ENCODE measurements at places on chromosomes 1 and 21.

DNA sequence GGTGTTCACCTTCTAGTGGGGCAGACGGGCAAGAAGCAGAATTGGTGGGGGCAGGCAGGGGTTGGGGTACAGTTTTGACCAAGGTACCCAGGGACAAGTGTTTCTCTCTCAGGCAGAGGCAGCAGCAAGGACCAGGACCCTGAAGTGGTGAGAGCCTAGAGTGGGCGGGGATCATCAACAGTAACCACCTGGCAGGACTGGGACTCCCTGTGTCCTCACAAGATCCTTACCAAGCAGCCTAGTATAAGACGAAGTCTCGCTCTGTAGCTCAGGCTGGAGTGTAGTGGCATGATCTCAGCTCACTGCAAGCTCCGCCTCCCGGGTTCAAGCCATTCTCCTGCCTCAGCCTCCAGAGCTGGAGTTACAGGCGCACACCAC lies 3.2 kb upstream of the NADK start:
- no peak for DNase-seq

- DNase-seq, result no peak
Observed at GRCh38 chr21:29360799-29361765, 62.4 kb downstream of the BACH1 start.

DNA sequence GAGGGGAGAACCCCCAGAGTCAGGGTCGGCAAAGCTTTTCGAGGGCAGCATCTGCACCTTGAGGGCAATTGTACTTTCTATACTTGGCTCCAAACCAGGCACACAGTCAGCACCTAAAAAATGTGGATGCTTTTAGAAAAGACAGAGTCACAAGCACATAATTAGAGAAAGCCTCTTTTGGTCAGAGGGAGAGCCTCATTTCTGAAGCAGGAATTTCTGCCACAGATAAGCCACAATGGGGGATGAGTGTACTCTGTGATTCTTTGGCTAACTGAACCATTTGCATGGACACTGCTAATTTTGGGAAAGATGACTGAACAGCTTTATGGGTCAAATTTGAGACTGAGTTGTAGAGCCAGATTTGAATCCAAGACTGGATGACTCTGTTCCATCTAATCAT lies 635.7 kb downstream of the KIF26B start:
- no peak for DNase-seq

DNA sequence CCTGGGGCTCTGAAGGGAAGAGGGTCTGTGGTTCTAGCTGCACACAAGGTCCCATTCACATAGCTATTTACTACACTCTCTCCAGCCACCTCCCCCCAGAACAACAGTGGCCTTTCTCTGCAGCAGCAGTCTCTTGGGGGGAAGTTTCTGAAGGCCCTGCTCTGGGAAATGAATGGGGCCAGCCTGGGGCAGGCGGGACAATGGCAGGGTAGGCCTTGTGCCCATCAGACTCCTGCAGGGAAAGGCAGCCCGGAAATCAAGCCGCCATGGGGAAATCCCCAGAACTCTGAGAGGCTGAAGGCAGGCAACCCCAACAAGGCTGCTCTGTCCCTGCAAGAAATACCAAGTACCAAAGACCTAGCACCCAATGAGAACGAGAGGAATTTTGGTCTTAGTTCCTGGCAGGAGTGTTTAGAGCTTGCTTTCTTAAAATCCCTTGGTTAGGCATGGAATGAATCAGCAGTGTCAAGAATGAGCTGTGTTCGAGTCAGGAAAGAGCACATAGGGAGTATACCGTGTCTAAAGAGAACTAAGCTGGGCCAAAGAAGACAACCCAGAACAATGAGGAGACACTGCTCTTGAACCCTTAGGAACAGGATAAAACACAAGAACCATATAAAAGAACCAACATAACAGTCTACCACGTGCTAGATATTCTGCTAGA lies 11.3 kb downstream of the ARHGEF11 start:
- no peak for DNase-seq

- DNase-seq, result no peak
Observed at GRCh38 chr1:38005195-38006007, at the start of gene FHL3. FHL3 (minus strand) TSS chr1:38005514; CDS start chr1:37999412, 6,102 bp downstream.

- DNase-seq, result no peak
Observed at GRCh38 chr1:165075725-165076370, 280.7 kb downstream of the LMX1A start.

DNA sequence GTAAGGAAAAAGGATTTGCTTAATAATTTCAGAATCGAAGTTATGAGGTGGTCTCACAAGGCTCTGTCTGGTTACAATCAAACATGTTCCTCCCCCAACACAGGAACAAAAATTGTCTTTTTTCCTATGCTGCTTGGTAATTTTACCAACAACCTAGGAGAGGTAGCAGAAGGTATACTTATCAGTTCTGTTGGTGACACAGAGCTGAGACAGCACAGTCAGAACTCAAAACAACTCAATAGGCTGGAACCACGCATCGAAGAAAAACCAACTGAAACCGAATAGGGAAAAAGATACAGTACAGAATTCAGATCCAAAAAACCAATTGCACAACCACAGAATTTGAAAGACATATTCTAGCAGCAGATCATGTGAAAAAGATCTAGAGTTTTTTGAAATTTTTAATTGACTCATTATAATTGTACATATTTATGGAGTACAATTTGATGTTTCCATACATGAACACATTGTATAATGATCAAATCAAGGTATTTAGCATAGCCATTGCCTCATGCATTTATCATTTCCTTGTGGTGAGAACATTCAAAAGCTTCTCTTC lies 3.8 kb downstream of the G0S2 start:
- no peak for DNase-seq

DNA sequence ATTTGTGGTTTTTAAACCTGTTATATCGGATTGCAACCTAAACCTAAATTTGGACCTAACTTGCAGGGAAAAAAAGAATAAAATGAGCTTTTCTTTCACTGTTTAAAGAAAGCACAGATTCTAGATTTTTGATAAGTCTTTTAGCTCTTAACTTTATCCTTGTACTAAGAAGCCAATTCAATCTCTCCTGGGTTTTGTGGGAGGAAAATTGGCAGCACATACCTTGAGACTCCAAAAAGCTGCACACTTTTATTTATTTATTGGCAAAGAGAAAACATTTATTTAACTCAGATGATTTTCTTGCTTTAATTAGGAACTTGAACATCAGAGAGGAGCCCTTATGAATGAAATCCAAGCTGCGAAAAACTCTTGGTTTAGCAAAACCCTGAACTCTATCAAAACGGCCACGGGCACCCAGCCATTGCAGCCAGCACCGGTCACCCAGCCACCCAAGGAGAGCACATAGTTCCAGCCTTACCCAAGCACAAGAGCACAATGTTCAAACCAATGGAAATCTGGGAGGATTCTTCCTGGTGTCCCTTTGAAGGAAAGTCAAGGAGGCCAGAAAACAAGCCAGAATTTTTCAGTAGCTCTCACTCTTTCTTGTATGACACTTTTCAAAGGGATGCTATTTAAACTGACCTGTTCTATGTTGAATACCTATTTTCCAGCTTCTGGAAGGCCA lies 10.1 kb upstream of the CACYBP start:
- DNase-seq, result no peak

DNA sequence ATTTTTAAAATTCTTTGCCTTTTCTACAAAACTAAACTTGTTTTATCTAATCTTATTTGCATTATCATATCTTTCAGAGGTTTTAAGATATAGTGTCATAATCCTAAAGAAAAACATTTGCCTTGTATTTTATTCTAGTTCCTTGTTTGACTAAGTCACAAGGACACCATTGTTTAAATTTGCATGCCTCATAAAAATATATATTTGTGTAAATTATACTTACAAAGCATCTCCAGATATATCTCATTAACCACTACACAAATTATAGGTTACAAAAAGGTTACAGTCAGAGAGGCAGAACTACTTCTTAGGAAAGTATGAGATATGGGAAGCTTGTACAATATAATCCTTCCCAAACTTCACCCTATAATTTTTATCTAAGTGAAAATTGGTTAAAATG lies 4.2 kb upstream of the RGS13 start:
- no peak for DNase-seq

DNA sequence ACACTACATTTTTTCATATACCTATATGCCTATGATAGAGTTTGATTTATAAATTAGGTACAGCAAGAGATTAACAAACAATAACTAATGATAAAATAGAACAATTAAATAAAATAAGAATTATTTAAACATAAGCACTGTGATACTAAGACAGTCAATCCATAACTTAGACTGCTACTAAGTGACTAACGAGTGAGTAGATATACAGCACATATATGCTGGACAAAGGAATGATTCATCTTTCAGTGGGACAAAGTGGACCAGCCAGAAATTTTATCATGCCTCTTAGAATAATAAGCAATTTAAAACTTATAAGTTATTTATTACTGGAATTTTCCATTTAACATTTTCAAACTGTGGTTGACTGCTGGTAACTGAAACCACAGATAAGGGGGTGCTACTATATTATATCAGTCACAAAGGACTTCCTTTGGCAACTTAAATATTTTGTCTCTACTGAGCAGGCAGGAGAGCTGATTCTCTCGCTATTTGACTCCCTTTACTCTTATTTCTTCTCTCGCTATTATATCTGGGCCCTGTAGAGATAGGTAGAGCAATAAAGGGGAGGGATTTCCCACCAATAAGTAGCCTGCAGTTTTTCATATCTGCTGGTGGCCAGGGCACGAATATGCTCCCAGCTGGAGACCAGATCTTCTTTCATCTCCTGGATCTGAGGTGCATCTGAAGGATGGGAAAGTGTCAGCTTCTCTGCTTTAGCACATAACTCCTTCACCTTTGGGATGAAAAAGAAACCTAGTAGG lies 10.8 kb downstream of the SPTA1 start:
- DNase-seq, result no peak

DNA sequence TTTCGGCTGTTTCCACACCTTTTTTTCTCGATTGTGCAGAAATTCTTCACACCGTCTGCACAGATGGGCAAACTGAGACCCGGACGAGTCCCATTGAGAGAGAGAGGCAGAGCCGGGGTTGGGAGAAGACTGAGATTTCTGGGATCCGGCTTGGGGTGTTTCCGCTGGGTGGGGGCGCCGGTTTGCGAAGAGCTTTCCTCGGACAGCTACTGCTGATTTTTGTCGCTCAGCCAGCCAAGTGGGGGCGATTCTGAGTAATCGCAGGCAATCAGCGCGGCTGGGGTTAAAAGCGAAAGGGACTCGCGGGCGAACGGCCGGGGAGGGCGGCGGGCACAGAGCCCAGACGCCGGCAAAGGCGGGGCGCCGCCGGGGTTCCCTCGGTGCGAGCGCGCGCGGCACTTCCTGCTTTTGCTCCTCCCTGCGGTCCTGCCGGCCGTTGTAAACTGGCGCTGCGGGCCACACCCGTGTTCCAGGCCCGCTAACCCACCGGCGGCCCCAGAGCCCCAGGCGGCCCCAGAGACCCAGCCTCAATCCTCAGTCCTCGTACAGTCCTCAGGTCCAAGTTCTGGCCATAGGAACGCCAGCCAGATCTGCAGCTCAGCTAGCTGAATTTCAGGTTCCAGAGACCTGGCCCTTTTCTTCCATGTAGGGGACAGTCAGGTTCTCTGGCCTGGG lies 32.4 kb upstream of the JUN start:
- DNase-seq, result peak; percentile 73

DNA sequence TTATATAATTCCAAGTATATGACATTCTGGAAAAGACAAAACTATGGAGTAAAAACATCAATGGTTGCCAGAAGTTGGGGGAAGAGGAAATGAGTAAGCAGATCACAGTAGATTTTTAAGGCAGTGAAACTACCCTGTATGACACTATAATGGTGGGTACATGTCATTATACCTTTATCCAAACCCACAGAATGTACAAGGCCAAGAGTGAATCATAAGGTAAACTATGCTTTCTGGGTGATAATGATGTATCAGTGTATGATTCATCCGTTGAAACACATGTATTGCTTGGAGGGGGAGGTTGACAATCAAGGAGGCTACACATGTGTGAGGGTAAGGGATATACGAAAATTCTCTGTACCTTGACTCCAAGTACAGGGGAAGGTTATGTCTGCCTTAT lies 862.7 kb downstream of the PLA2G4A start:
- peak; percentile 95 for DNase-seq

- no peak for DNase-seq
Observed at GRCh38 chr1:228390649-228391048, 16.0 kb downstream of the TRIM11 start.

DNA sequence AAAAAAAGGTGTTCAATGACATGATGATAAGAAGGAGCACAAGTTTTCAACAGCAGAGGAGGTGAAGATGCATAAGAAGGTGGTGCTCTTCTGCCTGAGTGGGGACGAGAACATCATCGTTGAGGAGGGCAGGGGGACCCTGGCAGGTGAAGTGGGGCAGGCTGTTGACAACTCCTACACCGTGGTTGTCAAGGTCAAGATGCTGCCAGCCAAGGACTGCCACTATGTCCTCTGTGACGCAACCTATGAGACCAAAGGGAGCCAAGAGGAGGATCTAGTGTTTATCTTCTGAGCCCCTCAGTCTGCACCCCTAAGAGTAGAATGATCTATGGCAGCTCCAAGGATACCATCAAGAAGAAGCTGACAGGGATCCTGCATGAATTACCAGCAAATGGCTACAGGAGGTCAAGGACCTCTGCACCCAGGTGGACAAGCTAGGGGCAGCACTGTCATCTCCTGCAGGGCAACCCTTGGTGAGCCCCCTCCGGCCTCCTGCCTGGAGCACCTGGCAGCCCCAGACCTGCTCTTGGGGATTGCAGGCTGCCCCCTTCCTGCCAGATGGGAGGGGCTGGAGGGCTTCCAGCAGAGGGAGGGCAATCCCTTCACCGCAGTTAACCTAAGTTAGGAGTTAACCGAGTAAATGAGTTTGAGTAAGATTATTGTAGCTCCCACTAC lies 80.5 kb downstream of the ZNF281 start:
- no peak for DNase-seq

- DNase-seq, result no peak
Observed at GRCh38 chr1:5504364-5504740, 487.9 kb downstream of the NPHP4 start.

GRCh38 chr1:239563681-239564080 lies 177.3 kb downstream of the CHRM3 start:
- DNase-seq, result no peak

- DNase-seq, result no peak
Observed at GRCh38 chr1:169610108-169610507, 19.8 kb downstream of the SELP start.

GRCh38 chr1:245986404-245987218 lies 520.5 kb downstream of the SMYD3 start:
- peak; percentile 82 for DNase-seq

DNA sequence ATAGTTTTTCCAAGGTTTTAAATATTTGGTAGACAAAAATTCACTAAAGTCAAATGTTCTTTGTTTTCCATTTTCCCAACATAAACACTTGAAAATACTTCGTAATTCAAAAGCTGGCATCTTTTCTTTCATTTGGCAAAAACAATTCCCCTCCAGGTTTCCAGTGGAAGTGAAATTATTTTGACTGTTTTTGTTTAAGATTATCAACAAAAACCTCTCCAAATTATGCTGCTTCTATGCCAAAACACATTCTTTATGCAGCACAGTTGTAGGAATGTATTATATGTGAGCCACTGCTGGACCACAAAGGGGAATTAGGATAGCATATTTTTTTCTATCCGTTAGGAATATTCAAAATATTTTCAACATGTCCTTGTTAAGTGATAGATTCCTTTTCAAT lies 44.1 kb downstream of the SLC5A9 start:
- no peak for DNase-seq

Data from fibroblast of skin of left biceps (primary cell).